ENCODE measurements at places on chromosomes 1 and 21. TPM values are rescaled to one million over a fixed set of nuclear protein-coding genes. Genes with fewer than 3 reads are reported as not detected.

LCE1A gene
- not detected for total RNA-seq

NGF gene
- total RNA-seq = 0.14 TPM

RABGAP1L gene
- total RNA-seq = 57.9 TPM

S100A9 gene
- total RNA-seq = not detected

GJC2 gene
- total RNA-seq = 1.7 TPM

SLAMF7 gene
- not detected for total RNA-seq

MYOG gene
- not detected for total RNA-seq

OR2M3 gene
- not detected for total RNA-seq
